ENCODE measurements at places on chromosomes 5 and 9.

GRCh38 chr5:149344151-149344550 is 1.1 kb upstream of the GRPEL2 start:
- DNase-seq = no peak

DNA sequence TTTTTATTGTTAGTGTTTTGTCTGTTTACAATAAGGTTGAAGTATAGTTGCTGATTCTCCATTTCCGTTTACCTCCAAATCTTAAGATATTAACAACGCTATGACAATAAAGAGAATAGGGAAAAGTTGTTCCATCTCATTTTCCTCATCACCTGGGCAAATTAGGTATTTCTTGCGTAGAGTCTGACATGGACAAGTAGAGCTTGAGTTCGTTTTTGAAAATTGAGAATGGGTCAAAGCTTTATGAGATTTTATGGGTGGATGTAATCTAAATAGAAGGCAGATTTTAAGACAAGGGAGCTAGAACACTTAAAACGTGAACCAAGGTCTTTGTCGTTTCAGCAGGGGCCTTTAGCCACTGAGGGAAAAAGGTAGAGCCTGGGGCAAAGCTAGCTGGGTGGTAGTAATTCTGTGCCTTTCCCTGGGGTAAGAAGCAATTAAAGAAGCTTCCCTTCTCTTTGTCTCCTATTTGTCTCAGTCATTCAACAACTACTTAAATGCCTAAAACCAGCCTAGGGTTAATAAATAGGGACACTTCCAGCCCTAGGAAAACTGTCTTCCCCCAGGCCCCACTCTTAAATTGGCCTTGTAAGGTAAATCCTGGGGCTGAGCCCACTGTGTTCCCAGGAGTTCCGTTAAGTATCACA is 551 bp upstream of the CAAP1 start:
- DNase-seq = no peak

- DNase-seq = no peak
Measured at GRCh38 chr5:158855510-158855909, 244.2 kb downstream of the EBF1 start.

GRCh38 chr5:123719004-123719403 is 207.0 kb downstream of the CSNK1G3 start:
- DNase-seq = no peak

DNA sequence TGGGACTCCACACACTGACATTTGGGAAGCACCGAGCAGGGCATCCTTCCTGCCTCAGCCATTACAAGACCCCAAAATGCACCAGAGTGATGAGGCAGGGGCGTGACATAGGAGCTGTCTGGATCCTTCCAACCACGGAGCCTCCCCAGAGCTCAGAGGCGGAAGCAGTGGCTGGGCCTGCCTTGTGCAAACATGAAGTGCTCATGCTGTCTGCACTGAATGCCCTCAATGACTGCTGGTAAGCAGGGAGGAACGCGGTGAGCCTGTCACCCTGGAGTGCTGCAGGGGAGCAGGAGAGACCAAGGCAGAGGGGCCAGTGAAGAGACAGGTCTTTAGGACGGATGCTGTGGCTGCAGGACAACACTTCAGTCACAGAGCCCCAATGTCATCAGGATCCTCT is 60.2 kb upstream of the HRH2 start:
- no peak for DNase-seq

- no peak for DNase-seq
Measured at GRCh38 chr5:134345996-134346395, 21.0 kb downstream of the CDKL3 start.

GRCh38 chr5:157540124-157540523 is 35.5 kb downstream of the ADAM19 start:
- DNase-seq = no peak

GRCh38 chr9:19946441-19947109 is 157.7 kb upstream of the SLC24A2 start:
- DNase-seq = no peak

DNA sequence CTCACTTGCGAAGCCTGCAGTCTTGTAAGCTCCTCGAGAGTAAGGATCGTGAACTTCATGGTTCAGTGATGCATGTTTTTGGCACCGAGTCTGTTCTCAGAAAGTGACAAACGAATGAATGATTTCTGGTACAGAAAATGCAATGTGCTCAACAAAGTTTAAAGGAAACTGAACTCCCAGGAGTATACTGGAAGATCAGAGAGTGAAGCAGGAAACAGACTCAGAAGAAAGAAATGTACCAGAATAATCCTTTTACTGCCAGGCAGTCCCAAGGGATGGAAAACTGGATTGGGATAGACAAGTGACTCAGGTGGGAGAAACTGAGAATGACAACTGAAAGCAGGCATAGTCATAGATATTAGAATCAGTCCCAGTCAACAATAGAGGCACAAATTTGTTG is 420.6 kb downstream of the CTNND2 start:
- DNase-seq = no peak

DNA sequence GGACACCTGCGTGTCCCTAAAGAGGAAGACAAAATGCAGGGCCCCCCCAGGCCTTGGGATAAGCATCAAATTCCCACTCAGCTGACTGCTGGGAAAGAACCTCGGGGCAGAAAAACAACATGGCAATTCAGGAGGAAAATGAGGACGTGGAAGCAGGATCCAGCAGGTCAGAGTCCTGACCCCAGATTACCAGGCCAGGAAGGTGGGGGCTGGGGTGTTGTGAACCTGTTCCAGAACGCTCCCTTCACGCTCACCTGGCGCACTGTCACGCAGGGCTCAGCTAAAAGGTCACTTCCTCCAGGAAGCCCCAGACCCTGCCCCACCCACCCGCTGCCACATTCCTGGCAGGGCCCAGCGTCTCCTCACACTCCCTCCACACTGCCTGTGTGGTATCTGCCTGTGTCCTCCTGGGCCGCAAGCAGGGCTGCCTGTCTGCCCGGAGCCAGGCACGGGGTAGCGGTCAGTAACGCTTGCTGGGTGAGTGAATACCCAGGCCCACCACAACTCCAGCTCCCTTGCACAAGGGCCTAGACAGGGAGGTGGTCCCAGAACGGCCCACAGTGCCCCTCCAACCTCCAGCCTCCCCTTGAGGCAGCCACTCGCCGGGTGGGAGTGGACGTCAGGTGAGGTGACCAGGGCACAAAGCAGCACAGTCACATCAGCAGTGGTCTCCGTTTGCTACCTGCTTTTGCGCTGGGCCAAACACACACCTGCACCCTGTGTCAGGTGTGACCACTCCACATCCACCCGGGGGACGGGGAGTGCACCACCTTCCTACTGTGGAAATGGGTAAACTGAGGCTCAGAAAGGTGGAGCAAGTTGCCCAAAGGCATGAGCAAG is 18.1 kb downstream of the VAV2 start:
- no peak for DNase-seq

DNA sequence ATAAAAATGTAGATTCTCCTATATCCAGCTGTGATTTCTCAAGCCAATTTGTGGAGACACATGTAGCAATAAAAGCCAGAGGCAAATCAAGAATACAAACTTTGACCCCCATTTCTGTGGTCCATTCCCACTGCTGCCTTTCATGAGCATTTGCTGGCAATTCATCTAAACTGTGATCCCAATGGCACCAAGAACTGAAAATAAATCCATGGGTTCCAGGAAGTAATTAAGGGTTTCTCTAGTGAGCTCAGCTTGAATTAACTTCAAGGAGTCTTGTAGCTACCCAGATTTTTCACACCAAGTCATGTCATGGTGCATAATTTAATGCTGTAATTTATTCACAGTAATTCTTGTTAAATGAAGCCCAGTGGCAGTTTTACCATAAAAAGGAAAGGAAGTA is 145.0 kb upstream of the SMC2 start:
- DNase-seq = no peak

GRCh38 chr5:149887622-149888183 is 56.9 kb downstream of the PDE6A start:
- DNase-seq = no peak

DNA sequence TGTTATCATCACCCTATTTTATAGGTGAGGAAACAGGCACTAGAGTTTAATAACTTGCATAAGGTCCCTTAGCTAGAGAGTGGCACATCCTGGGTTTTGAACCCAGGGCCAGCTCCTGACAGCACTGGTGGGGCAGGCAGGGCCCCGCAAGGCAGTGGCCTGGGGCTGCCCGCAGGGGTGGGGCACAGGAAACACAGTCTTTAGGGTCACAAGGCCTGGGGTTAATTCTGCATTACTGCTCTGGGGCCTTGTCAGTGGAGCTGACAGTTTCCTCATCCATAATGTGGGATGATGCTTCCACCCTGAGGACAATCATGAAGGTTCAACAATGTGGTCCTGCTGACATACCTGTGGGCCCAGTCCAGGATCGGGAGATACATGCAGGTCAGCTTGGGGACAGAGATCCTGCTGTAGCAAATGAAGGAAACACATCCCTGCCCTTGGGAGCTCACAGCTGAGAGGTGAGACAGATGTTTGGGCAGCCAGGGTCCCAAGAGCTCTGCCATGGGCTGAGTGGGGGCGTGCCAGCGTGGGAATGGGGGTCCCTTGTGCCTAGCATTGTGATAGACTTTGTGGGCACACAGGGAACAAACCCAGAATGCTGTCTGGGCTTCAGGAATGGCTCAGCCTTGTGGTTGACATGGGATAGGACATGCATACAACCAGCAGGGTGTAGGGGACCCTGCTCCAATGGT is 14.7 kb downstream of the FGF18 start:
- no peak for DNase-seq

DNA sequence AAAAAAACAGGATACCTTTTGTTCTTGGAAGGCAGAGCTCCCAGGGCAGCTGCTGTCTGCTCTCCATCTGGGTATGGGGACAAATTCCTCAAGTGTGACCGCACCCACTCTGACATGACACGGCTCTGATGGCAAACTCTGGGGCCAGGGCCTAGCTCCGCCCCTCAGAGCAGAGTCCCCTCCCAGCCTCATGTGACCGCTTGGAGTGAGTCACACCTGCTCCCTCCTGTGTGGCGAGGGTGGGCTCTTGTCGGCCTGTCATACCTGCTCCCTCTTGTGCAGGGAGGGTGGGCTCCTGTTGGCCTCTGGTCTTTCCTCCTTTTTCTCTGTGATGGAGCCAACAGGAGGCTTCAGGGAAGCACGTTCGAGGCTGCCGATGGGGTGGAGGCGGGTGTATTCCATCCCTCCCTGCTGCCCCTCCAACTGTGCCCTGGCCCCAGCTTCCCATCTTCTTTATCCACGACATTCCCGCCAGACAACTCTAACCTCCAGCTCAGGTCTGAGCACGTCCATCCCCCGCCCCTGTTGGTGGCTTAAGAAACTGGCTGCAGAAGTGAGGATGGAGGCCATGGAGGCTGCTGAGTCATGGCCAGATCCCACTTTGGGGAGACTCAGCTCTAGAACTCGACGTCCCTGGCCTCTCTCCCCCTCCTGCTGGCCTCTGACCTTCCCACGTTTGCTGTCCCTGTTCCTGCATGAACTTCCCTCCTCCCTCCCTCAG is 65.3 kb downstream of the OLFM1 start:
- no peak for DNase-seq

- no peak for DNase-seq
Measured at GRCh38 chr5:26864061-26864460, 174.3 kb downstream of the CDH9 start.

DNA sequence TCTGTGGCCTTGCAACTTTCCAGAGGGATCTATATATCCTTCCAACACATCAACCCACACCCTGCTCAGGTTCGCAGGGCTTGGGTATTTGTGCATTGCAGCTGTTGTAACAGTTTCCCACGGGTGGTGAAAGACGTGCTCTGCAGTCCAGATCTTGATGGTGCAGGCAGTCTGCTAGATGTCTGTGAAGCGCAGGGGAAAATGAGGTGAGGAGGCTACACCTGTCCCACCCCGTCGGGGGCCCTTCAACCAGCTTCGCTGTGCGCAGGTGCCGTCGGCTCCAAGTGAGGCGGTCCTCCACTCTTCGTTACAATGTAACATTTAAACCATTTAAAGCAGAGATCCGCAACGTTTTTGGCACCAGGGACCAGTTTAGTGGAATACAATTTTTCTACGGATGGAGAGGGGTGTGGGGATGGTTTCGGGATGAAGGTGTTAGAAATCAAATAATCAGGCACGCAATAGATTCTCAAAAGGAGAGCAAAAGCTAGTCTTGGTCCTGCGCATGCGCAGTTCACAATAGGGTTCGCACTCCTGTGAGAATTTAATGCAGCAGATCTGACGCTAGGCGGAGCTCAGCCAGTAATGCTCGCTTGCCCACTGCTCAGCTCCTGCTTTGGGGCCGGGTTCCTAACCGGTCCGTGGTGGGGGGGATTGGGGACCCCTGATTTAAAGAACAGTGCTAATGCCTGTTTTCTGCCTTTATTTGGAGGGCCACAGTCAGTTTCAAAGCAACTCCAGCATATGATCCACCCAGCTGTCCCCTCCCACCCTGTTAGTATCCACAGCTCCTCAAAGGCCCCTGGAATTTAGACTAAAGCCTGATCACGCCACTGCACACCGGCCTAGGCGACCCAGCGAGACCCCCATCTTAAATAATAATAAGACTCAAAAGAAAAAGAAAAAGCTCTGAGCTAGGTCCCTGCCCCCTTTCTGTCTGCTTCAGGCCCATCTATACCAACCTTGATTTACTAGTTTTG is 97.1 kb upstream of the SELENOP start:
- DNase-seq = peak; percentile 91

DNA sequence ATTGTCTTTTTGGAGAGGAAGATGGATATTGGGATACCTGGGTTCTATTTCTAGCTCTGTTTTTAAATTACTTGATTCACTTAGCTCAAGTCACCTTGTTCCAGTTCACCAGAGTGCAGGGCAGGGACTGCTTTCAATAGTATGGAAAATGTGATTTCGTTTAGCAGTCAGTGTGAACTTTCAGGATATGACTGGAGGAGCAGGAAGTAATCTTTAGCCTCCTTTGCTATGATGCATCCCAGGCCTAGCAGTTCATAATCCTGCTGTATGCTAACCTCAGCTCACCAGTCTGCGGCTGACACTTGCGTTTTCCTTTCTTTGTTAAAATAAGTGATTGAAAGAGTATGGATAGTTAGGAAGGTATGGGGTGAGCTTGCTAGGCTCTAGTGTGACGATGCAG is 169.7 kb downstream of the ARHGAP26 start:
- DNase-seq = no peak

GRCh38 chr9:29648601-29649000 is 2075.3 kb upstream of the C9orf72 start:
- DNase-seq = no peak

DNA sequence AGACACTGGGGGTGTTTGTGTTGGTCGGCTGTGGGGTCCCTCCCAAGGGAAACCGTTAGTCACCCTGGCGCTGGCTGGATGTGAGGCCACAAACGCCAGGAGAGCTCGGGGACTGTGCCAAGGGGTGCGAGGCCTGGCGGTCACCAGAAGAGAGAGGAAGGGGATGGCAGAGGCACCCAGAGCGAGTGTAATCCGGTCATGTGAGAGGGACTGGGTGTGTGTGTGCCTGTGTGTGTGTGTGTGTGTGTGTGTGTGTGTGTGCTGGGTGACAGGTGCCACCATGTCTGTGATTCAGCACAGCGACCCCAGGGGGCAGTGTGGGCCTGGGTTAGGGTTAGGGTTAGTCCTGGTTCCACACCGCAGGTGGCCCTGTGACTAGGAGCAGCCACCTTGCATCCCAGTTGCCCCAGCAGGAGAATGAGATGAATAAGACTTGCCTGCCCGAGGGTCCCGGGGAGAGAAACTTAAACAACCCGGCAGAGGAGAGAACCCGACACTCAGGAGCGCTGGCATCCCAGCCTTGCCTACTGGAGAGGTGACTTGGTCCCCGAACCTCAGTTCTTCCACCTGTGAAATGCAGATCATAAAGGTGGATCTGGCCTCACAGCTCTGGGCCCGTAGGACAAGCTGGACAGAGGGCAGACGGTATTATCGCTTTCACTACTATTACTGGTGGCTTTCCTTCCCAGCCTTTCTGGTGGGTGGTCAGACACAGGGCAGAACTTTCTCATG is 1.4 kb upstream of the ADAMTSL2 start:
- peak; percentile 88 for DNase-seq
